ENCODE measurements at places on chromosomes 16 and 17.

DNA sequence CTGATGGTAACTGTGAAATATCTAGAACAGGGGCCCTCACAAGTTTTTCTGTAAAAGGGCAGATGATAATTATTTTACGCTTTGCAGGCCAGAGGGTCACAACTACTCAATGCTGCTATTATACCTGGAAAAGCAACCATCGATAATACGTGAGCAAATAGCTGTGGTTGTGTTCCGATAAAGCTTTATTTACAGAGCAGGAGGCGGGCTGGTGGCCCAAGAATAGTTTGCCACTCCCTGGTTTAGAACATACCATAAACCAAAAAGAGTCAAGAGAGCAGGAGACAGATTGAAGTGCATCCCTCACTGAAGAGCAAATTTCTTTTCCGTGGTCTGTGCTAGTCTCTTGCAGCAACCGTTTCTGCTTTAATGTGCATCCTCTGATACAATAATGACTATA lies 77.9 kb upstream of the DYNLRB2 start:
- DNase-seq = no peak

GRCh38 chr17:70123193-70123592 lies 46.1 kb upstream of the KCNJ2 start:
- DNase-seq = no peak

GRCh38 chr16:17311333-17312093 lies 159.2 kb downstream of the XYLT1 start:
- DNase-seq = no peak

DNA sequence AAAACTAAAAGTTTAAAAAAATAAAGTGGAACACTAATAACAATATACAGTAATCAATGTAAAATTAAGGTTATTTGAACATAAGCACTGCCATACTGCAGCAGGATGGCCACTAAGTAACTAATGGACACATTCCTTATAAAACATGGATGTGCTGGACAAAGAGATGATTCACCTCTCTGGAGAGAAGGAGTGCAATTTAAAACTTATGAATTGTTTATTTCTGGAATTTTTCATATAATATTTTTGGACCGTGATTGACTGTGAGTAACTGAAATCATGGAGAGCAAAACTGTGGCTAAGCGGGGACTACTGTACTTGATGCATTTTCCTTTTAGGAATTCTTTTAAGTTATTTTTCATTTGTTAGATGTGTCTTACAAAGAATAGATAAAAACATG lies 21.8 kb downstream of the CBFB start:
- no peak for DNase-seq

DNA sequence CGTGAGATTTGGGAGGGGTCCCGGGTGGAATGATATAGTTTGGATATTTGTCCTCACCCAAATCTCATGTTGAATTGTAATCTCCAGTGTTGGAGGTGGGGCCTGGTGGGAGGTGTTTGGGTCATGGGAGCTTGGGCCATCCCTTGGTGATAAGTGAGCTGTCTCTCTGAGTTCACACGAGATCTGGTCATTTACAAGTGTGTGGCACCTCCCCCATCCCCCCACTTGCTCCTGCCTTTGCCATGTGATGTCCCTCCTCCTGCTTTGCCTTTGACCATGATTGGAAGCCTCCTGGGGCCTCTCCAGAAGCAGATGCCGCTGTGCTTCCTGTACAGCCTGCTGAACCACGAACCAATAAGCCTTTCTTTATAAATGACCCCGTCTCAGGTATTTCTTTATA lies 21.3 kb upstream of the BAIAP2 start:
- no peak for DNase-seq

DNA sequence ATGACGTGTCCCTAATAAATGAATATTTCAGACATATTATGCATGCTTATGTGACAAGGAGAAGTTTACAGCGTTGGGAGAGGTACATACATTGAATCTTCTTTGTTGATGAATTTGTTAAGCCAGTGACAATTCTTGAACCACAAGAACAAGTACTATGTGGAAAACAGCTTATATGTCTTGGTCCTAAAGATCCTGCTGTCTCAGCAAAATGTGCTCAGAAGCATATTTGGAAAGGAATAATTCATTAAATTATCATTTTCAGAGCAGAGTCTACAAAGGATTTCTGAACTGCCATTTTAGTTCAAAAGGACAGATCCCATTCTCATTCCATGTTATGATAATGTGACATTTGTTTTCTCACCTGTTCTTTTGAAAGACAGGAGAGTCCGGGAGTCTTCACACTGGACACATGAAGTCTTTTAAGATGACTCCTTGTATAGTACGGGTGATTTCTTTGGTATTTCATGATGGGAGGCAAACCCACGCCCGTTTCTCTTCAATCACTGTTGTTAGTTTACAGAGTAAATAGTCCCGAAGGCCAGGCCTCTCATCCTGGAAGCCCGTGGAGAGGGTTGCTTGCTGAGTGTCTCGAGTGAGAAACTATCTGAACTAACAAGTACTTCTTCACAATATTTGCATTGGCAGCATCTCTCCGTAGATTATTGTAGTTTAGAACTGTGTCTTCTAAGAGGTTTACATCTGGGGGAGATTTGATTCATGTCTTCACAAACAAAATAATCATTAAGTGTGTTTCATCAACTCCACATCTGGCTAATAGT lies 26.7 kb downstream of the VPS35L start:
- DNase-seq = no peak
